Activated effector memory CD4-positive, alpha-beta T cell treated with anti-CD3 and anti-CD28 coated beads, Interleukin-2, amount 50 U/mL, for 16 hours (primary cell): ENCODE measurements at places on chromosomes 3 and 15.

DNA sequence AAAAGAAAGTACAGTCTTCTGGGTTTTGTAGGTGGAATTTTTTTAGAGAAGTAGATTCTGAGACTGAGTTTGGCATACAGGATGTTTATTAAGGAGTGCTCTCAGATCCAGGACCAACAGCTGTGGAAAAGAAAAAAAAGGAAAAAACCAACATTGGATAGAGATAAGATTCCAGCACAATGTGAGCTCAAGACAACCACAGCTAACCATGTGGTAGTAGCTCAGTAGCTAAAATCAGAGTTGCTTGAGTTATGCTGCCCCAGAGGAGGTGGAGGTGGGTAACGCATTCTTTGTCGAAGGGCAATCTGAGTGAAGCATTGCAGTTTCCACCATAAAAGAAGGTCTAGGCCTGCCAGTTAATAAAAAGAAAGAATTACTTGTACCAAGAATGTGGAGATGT, 904.3 kb downstream of the NSUN3 start:
- DNase-seq: no peak

DNA sequence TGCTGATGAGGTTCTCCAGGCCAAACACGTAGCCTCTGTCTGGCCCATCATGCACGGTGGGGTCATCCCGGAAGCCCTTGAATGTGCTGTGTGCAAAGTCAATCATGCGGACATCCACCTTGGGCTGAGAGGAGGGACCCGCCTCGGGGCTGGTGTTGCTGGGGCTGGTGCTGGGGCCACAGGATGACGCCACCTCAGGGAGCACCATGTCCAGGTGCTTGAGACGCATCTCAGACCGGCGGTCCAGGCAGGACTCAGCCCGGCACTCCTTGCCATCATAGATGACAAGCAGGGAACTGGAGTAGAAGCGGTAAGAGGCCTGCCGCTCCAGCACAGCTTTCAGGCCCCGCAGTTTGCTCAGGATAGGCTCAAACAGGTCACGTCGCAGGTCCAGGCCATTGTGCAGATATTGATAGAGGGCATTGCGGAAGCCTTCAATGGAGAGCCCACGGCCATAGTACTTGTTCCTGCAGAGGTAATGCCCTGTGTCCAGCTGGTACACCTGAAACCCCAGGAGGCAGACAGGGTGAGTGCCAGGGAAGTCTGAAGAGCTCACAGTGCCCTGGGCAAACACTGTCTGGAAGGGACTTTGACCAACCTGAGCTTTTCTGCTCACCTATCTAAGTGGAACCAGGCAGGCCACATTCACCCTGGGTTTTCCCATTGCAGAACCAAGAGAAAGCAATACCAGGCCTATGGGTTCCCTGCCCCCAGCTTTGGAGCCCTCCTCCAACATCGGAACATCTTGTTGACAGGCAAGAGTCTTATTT, 3.6 kb upstream of the GMPPB start:
- DNase-seq: peak; percentile 55

- DNase-seq: no peak
Measured at GRCh38 chr15:91426412-91426811, 326.4 kb downstream of the SV2B start.

DNA sequence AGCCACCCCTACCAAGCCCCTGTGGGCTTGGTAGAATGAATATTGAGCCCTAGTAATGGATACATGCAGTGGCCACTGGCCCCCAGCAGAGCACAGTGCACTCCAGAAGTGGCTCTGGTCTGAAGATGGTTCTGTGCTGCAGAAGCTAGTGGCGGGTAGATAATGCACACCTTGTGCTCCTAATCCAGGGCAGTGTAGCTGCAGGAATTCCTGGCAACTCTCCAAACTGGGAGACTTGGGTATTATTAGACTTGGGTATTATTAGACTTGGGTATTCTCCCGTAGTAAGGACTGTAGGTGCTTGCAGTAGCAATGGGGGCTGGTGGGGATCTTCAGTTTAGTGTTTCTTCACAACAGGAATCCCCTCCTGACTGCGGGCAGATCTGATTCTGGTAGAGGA, 34.7 kb downstream of the NUSAP1 start:
- DNase-seq: no peak

DNA sequence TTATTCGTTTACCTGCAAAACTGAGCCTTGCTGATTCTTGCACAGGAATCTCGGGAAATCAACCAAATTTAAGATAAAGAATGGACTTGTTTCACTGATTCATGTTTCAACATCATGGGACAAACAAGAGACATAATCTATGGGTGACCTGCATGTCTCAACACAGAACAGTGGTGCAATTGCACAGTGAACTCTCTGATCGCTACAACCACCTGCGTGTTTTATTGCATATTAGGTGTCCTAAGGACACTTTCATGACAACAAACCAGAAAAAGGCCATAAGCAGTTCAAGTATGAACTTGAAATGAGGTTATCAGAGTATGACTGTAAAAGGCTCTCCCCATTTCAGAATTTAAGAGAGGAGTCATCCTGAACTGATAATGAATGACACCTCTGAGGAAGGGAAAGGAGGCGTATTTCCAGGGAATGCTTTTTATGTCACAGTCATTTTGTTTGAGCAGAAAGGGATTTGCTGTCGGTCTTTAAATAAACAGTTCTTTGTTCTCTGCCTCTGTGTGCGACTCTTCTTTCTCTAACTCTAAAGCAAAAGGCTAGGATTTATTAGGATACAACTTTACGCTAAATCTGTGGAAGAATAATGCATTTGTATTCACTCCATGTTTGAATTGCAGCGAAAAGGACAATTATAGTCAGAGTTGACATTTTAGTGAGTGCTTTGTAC, 167.2 kb downstream of the RBMS3 start:
- no peak for DNase-seq

- no peak for DNase-seq
Measured at GRCh38 chr3:89682556-89682955, 575.1 kb downstream of the EPHA3 start.

DNA sequence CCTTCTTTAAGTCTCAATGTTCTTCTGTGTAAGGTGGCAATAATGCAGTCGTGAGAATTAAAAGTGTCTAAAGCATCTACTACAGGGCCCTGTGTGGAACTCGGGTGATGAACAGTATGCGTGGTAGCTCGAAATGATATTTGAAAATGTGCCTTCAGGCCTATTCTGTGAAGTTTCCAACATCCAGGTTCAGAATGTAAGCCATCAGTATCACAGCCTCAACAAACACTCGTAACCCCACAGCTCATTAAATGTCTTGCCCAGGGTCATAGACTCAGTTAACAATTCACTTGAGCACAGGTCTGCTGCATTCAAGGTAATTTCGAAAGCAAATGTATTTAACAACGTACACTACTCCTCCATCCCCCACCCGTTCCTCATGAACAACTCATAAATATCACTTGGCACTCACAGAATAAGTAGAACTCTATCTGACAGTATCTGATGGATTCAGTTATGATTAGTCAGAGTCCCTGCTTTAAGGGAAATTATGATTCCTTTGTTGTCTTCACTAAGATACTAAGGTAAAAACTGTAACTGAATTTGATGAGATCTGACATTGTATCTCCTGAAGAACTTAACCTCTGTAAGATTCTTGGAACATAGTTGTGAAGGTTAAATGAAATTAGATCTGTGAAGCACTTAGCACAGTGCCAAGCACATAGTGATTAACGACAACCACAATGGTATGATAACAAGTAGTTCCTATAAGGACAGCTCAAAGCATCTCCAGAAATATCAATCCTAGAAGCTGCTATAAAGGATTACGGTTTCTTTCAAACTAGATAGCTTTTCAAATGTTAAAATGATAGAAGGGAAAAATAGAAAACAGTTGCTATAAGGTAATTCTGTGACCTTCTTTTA, 642.3 kb downstream of the TBL1XR1 start:
- no peak for DNase-seq

DNA sequence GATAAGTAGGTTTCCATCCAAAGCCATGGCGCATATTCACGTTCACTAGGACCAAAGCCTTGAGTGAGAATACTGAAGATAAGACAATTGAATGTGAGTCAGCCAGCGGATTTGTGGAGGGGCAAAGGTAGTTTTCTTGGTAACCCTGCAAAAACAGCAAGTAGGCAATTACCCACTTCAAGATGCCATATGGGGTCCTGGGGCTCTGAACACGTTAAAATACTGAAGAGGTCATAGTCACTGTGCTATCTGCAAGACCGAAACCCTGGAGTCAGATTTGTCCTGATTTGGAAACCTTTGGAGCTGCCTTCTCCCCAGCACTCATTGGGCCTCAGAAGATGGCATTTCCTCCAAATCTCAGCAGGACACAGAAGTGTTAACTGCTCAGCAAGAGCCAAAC, 646.9 kb upstream of the LMCD1 start:
- no peak for DNase-seq

DNA sequence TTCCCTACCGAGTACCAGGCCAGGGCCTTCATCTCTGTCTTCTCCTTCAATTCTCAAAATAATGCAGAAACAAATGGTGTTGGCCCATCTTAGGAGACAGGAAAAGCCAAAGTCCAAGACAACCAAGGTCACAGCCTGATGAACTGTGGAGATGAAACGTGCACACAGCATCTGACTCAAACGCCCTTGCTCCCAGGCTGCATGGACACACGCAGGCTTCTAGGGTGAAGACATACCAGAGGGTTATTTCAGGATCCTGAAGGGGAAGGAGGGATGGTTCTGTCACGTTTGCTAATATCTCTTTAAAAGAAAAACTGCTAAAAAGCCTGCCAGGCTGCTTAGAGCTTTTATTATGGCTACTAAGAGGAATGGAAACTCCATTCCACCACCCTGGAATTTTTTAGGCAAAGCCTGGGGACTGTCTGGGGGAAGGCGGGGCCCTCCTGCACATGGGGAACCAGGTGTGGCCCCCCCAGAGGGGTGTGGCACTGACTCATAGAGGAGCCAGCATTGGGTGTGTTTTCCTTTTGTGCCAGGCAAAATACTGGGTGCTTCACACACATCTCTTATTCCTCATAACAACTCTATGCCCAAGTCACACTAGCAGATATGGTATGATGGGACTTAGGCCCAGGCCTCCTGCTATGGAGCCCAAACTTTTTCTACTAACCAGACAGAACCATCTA, 62.9 kb downstream of the UMPS start:
- DNase-seq: no peak
